Ureter (tissue), 1 donor: ENCODE measurements at places on chromosomes 5 and 9. TPM values are rescaled to one million over a fixed set of nuclear protein-coding genes. Genes with fewer than 3 reads are reported as not detected.

The ATG10 gene
- total RNA-seq, result 12.5 TPM

The IFNA21 gene
- total RNA-seq, result not detected

DNA sequence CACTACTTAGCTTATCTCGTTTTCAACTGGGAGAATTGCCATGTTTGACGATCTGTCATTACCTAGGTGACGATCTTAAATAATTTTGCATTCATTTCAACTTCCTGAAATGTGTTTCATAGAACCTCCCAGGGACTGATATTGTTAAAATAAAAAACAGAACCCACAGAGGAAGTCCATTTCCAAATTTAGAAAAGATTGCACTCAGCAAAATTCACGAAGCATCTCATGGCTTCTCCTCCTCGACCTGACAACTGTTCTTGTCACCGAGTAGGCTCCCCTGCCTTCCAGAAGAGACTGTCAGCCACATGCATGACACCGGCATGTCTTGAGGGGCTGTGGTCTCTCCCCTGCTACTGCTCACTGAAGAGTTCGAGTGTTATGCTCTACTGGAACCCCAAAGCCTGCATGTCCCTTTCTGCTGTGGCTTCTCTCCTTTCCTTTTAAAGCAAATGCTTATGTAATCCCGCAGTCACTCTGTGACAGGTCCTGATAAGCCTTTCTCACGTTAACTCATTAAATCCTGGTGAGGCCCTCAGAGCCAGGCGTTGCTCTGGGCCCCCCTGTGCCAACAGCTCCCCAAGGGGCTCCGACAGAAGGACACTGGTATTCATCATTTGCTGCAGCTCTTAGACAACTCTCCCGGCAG, 26.8 kb upstream of the ANKRD33B start:
- DNase-seq, result no peak

GRCh38 chr5:177507165-177507564, 2.5 kb downstream of the DOK3 start:
- no peak for DNase-seq
